ENCODE measurements at places on chromosomes 3 and 15.

- DNase-seq = no peak
Observed at GRCh38 chr3:150329408-150329807, 78.7 kb upstream of the TSC22D2 start.

DNA sequence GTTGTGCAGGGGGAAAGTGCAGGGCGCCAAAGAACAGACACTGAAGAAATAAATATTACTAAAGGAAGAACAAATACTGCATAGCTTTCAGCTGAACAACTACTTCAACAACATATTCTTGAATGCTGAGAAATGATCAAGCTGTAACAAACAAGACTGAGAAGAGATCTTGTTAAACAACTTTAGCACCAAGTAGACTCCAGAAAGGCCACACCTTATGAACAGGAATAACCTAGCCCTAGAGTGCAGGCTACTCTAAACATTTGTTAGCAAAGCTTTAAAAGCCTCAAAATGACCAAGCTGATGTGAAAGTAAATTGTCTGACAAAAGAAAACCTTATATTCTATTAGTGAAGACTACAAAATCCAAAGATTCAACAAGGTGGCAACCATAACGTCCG lies 83.2 kb downstream of the POLQ start:
- no peak for DNase-seq

- no peak for DNase-seq
Observed at GRCh38 chr3:184554461-184554860, 7.1 kb upstream of the EPHB3 start.

- DNase-seq = peak; percentile 91
Observed at GRCh38 chr3:194134231-194134756, 1.7 kb upstream of the HES1 start.

DNA sequence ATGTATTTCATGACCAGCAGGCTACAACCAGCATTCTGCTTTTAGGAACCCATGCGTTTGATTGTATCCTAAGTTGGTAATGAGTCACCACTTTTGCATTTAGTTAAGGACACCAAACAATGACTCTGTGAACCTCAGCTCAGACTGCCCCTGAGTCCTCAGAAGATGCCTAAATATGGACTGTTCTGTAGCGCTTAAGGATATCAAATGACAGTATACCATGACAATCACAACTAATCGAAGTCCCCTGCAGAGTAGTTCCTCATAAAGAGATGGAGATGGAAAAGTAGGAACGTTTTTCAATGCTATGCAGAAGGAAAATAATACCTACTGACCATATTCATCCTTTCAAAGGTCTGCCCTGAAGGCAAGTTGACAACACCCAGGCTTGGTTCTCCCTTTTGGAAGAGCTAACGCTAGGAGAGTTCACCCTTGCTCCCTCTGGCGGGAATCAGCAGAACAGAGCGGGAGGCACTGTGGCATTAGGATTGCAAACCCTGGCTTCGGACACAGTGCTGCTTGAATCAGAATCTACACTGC lies 508.6 kb downstream of the FHIT start:
- DNase-seq = peak; percentile 1

DNA sequence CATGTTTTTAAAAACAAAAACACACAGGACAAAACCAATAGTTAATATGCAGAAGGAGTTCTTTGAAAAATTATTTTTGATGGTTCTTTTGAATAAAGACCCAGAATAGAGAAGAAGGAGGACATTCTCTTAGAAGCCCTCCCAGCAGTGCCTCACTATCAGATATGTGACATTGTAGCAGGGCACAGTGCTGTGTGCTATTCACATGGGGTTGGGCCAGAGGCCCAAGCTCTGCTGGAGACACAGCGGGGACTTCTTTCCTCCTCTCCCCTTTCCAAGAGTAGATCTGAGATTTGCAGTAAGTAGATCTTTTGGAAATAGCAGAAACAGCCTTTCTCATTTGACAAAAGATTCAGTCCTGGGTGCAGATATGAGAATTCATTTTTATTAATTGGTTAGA lies 6.3 kb downstream of the GYG1 start:
- no peak for DNase-seq

- no peak for DNase-seq
Observed at GRCh38 chr15:85702321-85703101, 92.2 kb downstream of the KLHL25 start.

- DNase-seq = peak; percentile 80
Observed at GRCh38 chr3:196650740-196651311, 11.3 kb downstream of the NRROS start.

GRCh38 chr3:172277151-172277652 lies 171.1 kb downstream of the GHSR start:
- no peak for DNase-seq

- no peak for DNase-seq
Observed at GRCh38 chr15:47517737-47518136, 199.6 kb upstream of the SEMA6D start.

GRCh38 chr15:78177447-78177873 lies 28.3 kb downstream of the IDH3A start:
- peak; percentile 38 for DNase-seq

DNA sequence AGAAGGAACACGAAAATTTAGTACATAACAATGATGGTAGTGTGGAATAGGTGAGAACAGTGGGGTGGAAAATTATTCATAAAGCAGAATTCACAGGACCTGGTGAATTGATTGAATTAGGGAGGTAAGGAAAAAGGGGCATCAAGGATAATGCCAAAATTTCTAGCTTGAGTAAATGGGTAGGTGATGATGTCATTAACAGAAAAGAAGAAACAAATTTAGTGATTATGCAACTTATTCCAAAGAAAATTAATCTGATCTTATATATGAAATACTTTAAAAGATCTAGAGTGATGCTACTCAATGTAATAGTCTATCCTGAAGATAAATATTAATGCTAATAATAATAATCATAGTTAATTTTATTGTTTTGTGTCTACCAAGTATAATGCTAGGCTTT lies 544.6 kb upstream of the LMCD1 start:
- no peak for DNase-seq

DNA sequence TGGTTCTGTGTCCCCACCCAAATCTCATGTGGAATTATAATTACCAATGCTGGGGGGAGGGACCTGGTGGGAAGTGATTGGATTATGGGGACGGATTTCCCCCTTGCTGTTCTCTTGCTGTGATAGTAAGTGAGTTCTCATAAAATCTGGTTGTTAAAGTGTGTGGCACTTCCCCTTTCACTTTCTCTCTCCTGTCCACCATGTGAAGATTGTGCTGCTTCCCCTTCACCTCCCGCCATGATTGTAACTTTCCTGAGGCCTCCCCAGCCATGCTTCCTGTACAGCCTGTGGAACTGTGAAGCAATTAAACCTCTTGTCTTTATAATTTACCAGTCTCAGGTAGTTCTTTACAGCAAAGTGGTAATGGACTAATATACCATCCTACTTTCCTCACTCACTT lies 289.6 kb downstream of the EFHB start:
- DNase-seq = no peak

DNA sequence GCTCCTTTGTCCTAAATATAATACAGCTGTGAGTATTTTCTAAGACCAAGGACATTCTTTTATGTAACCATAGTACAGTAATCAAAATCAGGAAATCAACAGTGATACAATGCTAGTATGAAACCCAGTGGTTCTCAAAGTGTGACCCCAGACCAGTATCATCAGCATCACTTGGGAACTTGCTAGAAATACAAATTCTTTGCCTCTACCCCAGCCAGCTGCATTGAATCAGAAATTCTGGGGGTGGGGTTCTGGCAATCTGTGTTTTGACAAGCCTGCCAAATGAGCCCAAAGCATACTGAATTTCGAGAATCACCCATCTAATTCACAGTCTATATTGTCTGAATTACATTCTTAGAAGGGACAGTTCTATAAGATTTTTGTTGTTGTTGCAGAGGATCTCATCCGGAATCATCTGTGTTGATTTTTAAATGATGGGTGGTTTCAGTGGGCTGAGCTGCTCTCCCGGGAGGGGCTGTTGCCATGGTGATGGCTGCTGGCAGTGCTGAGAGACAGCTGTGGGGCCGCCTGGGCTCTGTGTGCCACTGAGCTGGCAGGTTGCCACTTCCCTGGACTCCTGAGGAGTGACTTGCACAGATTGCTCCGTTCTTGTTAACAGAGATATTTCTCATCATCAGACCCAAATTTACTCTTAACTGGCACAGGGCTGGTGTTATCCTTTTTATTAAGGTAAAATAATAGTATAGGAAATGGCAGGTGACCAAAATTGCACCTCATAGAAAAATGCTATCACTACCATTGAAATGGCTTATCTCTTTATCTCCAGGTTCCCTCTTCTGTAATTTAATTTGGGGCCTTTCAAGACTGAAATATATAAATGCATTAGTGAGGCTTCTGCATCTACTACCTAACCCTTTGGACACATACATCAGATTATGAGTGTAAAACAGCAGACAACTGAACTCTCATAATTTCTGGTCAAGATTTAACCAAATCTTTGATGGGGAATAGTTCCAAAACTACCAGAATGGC lies 56.5 kb downstream of the NEK11 start:
- peak; percentile 12 for DNase-seq

GRCh38 chr3:179865861-179866505 lies 170.8 kb downstream of the PEX5L start:
- no peak for DNase-seq

GRCh38 chr15:37995461-37996347 lies 61.3 kb downstream of the TMCO5A start:
- peak; percentile 80 for DNase-seq

GRCh38 chr15:91867581-91868026 lies 14.1 kb downstream of the SLCO3A1 start:
- DNase-seq = no peak

- peak; percentile 29 for DNase-seq
Observed at GRCh38 chr15:88467935-88468528, 524 bp downstream of the MRPS11 start.

DNA sequence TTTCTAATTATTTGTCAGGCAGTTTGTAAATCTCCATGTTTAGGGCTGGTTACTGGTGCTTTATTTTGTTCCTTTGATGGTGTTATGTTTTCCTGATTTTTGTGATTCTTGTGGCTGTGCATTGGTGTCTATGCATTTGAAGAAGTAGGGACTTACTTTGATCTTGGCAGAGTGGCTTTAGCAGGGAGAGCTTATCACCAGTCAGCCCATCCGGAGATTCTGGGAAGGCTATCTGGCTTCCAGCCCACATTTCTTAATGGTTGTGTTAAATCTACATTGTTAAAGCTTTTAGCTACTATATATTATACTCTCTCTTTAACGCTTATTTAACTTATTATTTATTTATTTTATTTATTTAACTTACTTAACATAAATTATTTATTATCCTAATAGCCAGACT lies 35.1 kb downstream of the FBXL2 start:
- DNase-seq = no peak

DNA sequence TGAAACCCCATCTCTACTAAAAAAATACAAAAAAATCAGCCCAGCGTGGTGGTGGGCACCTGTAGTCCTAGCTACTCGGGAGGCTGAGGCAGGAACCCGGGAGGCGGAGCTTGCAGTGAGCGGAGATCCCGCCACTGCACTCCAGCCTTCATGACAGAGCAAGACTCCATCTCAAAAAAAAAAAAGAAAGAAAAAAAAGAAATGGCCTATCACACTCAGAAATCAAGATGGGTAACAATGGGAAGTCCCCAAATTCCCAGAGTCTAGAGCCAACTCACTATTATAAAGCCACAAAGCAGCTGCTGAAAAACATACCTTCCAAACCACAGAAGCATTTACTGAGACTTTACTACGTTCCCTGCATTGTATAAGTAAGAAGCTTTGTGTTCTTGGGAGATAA lies 7.5 kb downstream of the HDGFL3 start:
- no peak for DNase-seq

DNA sequence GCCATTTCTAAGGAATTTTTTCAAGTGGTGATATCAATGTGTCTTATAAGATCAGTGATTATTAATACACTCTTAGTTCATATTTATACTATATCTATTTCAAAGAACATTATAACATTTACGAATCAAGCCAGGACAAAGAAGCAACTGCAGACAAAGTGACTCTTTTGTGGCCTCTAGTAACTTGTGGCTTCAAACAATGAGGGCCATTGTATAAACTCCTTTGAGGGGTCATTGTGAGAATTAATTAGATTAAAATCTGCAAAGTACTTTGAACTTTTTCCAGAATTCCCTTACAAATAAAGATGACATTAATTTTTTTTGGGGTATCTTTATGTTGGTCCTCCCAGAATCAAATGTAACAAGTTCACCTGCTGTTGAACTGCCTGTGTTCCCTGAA lies 12.3 kb upstream of the SLC30A4 start:
- DNase-seq = no peak

GRCh38 chr15:70281261-70281810 lies 183.6 kb upstream of the TLE3 start:
- DNase-seq = no peak

DNA sequence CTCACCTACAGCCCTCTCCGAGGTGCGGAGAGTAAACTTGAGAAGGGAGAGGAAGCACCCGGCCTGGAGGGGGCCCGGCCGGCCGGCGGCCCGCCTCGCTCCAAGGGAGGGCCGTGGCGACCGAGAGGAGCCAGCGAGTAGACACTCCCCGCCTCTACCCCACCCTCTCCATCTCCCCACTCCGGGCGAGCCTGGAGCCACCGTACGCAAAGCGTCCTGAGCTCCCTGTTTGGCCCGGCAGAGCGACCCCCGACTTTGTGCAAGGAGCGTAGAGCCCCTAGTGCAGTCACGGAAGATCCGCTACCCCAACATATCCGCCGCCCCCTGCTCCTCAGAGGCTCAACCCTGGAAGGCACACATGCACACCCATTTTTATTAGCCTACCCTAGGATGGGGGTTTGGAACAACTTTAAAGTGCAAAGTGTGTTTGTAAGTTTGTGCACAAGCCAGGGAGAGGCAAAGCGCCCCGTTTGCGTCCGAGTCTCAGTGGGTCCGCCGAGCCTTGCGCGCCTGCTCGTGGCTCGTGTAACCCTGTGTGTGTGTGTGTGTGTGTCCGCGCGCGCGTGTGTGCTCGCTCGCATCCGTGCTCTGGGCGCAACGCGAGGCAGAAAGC lies 508 bp upstream of the SMAD6 start:
- DNase-seq = peak; percentile 73

GRCh38 chr15:43214169-43214568 lies 6.6 kb downstream of the EPB42 start:
- DNase-seq = no peak

GRCh38 chr3:16304061-16305010 lies 39.3 kb downstream of the OXNAD1 start:
- DNase-seq = no peak

- DNase-seq = no peak
Observed at GRCh38 chr15:50944672-50945071, 36.2 kb downstream of the AP4E1 start.

DNA sequence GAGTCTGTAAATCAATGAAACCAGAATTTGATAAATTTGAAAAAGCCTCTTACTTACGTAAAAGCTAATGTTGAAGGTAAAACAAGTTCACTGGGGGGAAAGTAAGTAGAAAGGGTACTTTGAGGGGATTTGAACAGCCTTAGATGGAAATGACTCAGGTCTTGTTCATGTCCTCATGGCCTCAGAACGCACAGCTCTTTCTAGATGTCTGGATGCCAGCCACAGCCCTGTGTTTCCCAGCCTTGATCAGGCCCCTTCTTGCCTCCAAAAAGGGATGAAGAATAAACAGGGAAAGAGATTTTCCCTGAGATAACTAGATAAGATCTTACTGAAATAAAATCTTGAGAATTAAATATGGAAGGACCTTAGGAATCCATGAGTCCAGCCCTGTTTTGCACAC lies 237.1 kb upstream of the GOLGA6L4 start:
- no peak for DNase-seq

GRCh38 chr3:30186741-30187219 lies 419.6 kb upstream of the TGFBR2 start:
- no peak for DNase-seq

Data from DMS53 (cell line).